Hematopoietic multipotent progenitor cell treated with erythropoietin and hydrocortisone succinate and interleukin-3 and kit ligand, for 15 days (in vitro differentiated cells): ENCODE measurements at places on chromosomes 2 and 18.

GRCh38 chr2:1798785-1799144, 54.5 kb upstream of the PXDN start:
- no peak for DNase-seq

DNA sequence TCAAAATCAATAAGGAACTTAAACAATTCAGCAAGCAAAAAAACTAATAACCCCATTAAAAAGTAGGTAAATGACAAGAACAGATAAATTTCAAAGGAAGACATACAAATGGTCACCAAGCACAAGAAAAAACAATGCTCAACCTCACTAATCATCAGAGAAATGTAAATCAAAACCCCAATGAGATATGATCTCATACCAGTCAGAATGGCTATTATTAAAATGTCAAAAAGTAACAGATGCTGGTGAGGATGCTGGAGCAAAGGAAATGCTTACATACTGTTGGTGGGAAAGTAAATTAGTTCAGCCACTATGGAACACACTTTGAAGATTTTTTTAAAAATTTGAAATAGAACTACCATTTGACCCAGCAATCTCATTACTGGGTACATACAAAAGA, 538.0 kb downstream of the TMX3 start:
- DNase-seq: no peak

GRCh38 chr2:120433816-120434290, 87.9 kb downstream of the INHBB start:
- DNase-seq: no peak

- no peak for DNase-seq
These were observed 73.8 kb downstream of the EML6 start for GRCh38 chr2:54797307-54797706.

DNA sequence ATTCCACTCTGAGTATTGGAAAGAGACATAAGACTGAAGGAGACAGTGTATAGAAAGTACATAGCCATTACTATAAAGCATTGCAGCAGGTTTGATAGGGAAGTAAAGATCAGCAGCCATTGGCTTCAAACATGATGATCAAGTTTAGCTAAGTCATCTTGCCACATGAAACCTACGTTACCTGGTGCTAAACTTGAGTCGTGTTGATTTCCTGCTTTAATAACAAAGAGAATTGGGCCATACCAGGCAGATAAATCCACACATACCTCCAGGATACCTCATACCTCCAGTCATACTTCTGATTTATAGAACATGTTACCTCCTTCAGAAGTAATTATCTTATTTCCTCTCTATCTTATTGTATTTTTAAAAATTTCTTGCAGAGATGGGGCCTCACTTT, 10.3 kb upstream of the KYNU start:
- DNase-seq: no peak

GRCh38 chr2:85239102-85239501, 88.7 kb downstream of the TGOLN2 start:
- DNase-seq: no peak

GRCh38 chr2:59033661-59034060, 792.5 kb upstream of the FANCL start:
- no peak for DNase-seq

DNA sequence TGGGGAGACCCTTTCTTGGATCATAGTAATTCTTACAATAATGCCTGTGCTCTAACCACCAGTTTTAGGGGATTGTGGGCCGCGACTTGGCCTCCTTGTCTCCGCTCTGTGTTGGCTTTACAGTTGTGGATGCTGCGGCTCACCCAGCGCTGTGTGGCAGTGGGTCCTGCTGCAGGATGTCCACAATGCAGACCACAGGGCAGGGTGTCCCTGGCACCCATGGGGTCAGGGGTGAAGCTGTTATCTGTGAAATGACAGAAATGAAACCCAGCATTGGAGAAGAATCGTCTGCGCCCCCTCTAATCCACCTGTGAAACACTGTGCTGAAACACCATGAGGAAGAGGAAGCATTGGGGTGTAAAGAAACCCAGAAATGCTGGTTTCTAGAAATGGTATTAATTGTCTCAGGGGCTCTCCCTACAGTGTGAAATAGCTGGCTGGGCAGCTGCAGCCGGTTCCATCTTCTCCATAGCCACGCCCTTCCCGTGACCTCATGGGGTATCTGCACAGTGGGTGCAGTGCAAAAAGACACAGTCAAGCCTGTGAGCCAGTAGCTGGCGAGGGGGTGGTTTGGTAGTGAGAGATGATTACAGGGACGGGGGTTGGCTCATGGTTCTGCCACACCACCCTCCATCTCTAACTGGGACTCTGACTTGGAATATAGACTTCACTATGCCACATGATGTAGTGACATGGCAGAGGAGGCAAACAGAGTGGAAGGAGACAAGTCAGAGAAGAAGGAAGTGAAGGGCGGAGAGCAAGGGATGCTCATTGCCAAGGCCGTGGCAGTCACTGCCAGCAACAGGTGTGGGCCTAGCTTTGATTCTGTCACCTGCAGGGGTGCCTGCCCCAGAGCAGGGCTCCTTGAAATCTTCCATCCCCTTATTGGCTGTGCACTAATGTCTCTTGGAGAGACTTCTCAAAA, 16.2 kb downstream of the INPP4A start:
- DNase-seq: peak; percentile 43

DNA sequence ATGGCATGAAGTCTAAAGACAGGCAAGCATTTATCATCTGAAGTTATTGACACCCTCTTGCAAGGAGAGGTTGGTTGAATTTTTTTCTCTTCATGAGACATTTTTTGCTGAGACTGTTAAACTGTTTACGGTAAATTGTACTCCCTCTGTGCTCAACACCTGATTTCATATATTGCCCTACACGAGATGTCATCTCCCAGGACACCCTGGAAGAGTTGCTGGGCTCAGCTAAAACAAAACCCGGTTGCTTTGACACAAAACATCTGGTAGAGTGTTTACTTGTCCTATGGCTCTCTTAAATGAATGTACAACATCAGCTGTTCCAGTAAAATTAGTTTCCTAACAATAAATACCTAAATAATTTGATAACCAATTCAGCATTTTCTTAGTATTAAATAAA, 533.8 kb downstream of the SOCS6 start:
- no peak for DNase-seq

GRCh38 chr2:192283450-192283849, 88.7 kb upstream of the TMEFF2 start:
- DNase-seq: no peak

GRCh38 chr2:169775765-169776164, 22.9 kb upstream of the SSB start:
- no peak for DNase-seq

GRCh38 chr2:112600634-112601033, 16.2 kb downstream of the CHCHD5 start:
- no peak for DNase-seq

- DNase-seq: no peak
These were observed 139.7 kb downstream of the INO80D start for GRCh38 chr2:205946226-205946625.

- DNase-seq: peak; percentile 62
These were observed 51.8 kb downstream of the WDR7 start for GRCh38 chr18:56702946-56703345.

GRCh38 chr2:174516501-174517378, 29.9 kb upstream of the GPR155 start:
- no peak for DNase-seq

DNA sequence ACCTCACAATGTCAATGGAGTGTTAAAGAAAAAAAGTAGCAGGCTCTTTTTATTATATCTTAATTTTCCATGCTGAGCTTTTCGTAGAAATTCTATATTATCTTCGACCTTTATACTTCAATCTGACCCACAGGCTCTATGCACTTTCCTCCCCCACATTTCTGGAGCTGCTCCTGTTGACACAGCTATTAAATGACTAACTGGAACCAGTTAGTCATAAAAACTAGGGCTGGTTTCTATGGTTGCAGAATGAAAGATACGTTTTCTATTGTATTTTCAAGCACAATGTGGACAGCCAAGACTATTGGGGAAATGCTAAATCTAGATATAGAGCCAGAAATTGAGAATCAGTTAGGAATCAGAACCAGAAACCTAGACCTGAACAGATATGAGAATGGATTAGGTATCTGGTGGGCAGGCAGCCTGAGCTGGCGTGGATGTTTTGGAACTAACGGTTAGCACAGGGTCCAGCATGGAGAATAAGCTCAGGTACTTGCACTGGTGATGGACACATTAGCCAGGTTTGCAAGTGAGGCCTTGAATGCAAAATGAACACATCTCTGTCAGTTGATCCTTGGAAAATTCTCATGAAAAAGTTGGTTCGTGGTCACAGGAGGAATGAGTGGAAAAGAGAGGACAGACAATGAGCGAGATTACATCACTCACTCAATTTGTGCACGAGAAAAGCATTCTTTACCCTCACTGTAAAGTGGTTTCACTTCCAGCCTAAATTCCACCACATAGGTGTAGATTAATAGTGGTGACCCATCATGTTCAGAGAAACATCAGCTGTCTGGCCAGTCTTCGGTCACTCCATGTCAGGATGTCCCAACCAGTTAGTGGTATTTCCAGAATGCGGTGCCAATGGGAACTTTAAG, 144.6 kb upstream of the EPHA4 start:
- no peak for DNase-seq

DNA sequence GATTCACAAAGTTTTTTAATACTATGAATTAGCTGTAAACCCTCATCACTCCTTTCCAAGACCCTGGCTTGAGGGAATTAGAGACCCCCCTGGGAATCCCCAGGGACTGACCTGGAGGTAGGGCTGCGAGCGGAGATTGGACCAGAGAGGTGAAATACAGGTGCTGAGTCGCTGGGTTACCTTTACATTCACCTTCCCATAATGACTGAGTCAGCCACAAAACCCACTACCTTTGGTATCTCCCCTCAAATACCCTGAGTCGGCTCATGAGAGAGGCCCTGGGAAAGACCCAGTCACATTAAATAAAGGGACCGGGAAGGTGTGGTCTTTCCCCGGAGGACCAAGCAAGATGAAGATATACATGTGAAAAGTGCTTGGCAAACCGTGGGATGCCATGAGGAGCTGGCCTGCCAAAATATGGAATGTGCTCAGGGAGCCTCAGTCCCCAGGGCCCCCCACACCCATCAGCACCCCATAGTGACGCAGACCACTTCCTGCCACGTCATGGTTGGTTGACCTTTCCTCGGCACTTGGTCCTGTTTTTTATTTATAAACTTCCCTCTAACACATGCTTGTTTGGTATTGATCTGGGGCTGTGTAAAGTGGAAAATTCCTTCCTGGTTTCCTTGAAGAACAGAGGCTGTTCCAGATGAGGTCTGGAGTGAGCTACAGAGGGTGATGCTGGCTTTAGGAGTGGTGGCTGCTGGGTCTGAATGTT, 51.4 kb downstream of the IL1RL2 start:
- no peak for DNase-seq

DNA sequence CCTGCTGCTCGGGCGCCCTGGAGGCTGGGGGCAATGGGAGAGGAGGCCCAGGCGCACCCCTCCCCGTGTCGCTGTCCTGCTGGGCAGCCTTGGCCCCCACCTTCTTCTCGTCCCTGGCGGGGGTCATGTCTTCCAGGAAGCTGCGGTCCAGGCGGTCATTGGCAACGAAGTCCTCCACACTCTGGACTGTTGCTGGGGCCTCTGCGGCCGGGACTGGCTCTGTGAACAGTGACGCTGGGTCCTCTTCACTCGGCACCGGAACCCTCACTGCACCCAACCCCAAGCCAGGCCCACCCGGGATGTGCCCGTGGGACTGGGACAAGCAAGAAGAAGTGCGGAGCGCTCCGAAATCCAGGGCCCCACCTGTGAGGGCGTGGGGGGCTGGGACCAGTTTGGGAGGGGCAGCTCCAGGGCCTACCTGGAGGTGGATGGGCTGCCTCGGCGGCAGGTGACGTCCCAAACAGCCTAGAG, 308.0 kb downstream of the CCDC74A start:
- DNase-seq: no peak

DNA sequence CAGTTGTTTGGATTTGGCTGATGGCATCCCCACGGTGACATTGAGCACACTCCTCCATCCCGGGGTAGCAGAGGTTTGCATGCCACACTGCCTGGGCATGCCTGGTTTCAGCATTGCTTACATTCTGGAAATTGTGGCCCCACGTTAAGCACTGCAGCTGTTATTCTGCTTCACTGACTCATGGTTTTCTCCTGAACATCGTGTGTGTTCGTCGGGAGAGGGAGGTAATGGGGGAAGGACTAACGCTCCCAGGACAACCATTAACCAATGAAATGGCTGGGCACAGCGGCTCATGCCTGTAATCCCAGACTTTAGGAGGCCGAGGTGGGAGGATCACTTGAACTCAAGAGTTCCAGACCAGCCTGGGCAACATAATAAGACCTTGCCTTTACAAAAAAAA, 28.2 kb upstream of the YWHAQ start:
- DNase-seq: no peak

DNA sequence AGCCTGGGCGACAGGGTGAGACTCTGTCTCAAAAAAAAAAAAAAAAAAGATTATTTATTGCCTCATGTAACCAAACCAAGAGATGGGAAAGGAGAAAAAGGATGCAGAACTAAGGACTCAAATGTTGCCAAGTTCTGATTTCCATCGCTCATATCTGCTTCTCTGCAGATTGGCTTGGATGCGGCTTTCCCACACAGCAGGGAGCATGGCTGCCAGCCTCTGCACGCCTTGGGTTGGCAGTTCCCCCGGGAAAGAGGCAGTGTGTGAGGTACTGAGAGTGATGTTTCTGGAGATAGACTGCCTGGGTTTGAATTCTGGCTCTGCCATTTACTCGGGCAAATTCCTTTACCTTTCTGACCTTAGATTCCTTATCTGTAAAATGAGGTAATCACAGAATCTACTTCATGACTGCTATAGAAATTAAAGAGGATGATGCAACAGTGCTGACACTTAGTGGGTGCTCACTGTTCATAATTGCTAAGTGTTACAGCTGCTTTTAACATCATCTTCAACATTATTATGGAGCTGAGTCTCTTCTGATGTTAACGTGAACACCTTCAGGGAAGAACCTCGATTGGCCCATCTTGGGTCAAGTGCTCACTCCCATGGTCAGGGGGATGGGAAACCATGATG, 68.8 kb downstream of the ACAA2 start:
- DNase-seq: no peak

GRCh38 chr18:21991081-21991534, 178.3 kb upstream of the GATA6 start:
- DNase-seq: no peak

DNA sequence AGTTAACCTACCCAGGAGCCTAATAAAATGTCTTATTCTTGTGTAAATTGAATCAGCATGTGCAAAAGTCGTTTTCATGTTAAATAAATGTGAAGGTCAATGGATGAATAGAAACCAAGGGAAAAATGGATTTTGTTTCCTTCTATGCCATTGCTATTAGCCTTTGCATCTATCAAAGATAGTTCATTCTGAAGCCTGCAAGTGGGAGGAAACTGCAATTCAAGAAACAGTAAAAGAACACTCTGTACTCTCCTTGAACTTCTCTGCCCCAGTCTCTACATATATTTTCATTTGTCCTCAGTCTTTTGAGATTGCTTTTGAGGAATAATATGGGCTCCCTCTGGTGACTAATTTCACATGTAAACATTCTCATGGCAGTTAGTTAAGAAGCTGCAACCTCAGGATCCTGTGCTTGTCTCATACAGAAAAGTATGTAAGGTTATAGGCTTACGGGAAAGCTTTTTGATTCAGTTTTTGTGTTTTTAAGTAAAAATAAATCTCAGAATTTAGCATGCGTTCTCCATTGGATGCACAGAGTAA, 1590.0 kb upstream of the LRRTM1 start:
- DNase-seq: no peak
